ENCODE measurements at places on chromosomes 7 and 10.
A peak's percentile ranks its signal among the peaks of the same experiment; 100 is the strongest.

- H3K4me1 ChIP-seq: no peaks in the 10 kb centered on the region
- DNase-seq: no peak
- no peaks in the 10 kb centered on the region for H3K27me3 ChIP-seq
- no peak overlapping the region for H3K4me3 ChIP-seq
- no peak overlapping the region for H3K27ac ChIP-seq
Observed at GRCh38 chr10:73901261-73901660, 9.7 kb upstream of the PLAU start.

DNA sequence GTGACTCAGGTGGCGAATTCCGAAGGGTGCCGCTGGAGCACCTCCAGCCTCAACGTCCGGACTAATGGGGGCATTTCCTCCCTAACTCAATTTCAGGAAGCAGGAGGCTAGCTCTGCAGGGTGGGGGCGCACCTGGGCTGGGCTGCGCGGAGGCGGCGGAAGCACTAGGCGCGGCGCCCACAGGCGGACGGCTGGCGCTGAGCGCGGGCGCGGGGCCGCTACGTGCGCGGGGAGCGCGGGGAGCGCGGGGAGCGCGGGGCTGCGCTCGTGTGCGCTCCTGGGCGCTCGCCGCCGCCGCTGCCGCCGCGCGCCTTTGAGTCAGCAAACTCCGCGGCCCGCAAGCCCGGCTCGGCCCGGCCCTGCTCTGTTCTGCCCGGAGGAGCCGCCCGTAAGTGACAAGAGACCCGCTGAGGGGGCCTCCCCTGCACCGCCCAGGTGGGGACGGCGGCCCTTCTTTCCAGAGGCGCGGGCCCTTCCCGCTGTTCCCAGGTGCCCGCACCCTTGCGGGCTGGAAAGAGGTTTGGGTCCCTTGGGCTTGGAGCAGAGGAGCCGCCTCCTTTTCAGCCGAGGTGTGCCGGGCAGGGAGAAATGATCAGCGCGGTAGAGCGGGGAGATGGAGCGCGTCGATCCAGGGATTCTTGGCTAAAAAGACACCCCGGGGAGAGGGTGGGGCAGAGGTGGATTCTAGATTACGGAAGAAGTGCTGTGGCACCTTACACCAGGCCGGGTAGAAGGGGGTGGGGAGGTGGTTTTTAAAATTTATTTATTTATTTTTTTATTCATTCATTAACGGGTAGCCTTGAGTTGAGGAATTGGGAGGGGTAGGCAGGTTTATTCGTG lies at the start of gene SNX10:
Gene SNX10, plus strand, starts transcription at position 164 of the 840 bp plus-strand sequence. CDS start 54,581 bp downstream, outside the sequence.
- DNase-seq: peak; percentile 62
- no peaks in the 10 kb centered on the region for H3K36me3 ChIP-seq
- H3K27me3 ChIP-seq: no peaks in the 10 kb centered on the region
- peak within 1 kb of the TSS; percentile 72 for H3K4me3 ChIP-seq

- H3K27me3 ChIP-seq: no peaks in the 10 kb centered on the region
- H3K36me3 ChIP-seq: no peaks in the 10 kb centered on the region
- H3K4me1 ChIP-seq: no peaks in the 10 kb centered on the region
- no peak for DNase-seq
- H3K27ac ChIP-seq: no peak overlapping the region
Observed at GRCh38 chr10:122571892-122572291, 11.3 kb downstream of the DMBT1 start.

- no peaks in the 10 kb centered on the region for H3K4me1 ChIP-seq
- no peak overlapping the region for H3K4me3 ChIP-seq
- DNase-seq: no peak
- H3K27ac ChIP-seq: no peak overlapping the region
Observed at GRCh38 chr7:152893801-152894294, 134.3 kb downstream of the ACTR3B start.

- no peak for DNase-seq
- no peaks in the 10 kb centered on the region for H3K4me1 ChIP-seq
- no peak overlapping the region for H3K4me3 ChIP-seq
- no peak overlapping the region for H3K27ac ChIP-seq
- no peaks in the 10 kb centered on the region for H3K27me3 ChIP-seq
Observed at GRCh38 chr7:135359615-135360014, 126.0 kb downstream of the STRA8 start.

GRCh38 chr10:84478151-84478550 lies 149.8 kb downstream of the CCSER2 start:
- no peak for DNase-seq
- H3K4me1 ChIP-seq: no peaks in the 10 kb centered on the region
- H3K36me3 ChIP-seq: no peaks in the 10 kb centered on the region
- H3K27ac ChIP-seq: no peak overlapping the region

DNA sequence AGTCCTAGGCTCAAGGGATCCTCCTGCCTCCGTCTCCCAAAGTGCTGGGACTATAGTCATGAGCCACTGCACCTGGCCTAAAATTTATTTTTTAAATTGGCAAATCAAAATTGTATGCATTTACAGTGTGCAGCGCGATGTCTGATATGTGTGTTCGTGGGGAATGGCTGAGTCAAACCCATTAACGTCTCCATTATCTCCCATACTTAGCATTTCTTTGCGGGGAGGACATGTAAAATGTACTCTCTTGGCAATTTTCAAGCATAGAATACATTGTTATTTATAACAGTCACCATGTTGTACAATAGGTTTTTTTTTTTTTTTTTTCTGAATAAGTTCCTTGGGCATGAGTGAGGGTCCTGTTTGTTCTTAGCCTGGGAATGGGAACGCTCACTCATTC lies 3.8 kb downstream of the TMEM184A start:
- no peak overlapping the region for H3K27ac ChIP-seq
- no peak overlapping the region for H3K4me3 ChIP-seq
- peaks cover 11% of the 10 kb centered on the region for H3K4me1 ChIP-seq
- DNase-seq: no peak
- no peaks in the 10 kb centered on the region for H3K36me3 ChIP-seq

DNA sequence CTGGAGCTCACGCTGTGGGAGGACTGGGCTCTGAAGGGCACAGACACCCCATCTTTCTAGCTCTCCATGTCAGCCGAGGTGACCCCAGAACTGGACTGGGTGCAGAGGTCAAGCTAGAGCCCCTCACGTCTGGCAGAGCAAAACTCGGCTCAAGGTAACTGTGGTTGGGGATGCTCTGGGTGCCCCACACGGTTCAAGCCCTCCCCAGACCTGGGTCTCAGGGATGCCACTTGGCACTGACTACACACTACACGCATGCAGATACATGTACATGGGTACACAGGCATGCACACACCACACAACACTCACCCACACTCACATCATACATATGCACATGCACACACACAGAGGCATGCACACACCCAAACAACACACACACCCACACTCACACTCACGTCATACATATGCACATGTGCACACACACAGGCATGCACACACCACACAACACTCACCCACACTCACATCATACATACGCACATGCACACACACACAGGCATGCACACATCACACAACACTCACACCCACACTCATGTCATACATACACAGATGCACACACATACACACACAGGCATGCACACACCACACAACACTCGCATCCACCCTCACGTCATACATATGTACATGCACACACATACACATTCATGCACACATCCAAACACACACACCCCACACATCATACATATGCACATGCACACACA lies 219.3 kb downstream of the DNAJB6 start:
- no peaks in the 10 kb centered on the region for H3K4me1 ChIP-seq
- peaks cover 87% of the 10 kb centered on the region for H3K27me3 ChIP-seq
- DNase-seq: no peak
- no peak overlapping the region for H3K4me3 ChIP-seq
- H3K36me3 ChIP-seq: no peaks in the 10 kb centered on the region

- H3K27ac ChIP-seq: no peak overlapping the region
- H3K27me3 ChIP-seq: no peaks in the 10 kb centered on the region
- no peaks in the 10 kb centered on the region for H3K36me3 ChIP-seq
- H3K4me3 ChIP-seq: no peak overlapping the region
Observed at GRCh38 chr7:71144963-71145362, 13.0 kb downstream of the GALNT17 start.

DNA sequence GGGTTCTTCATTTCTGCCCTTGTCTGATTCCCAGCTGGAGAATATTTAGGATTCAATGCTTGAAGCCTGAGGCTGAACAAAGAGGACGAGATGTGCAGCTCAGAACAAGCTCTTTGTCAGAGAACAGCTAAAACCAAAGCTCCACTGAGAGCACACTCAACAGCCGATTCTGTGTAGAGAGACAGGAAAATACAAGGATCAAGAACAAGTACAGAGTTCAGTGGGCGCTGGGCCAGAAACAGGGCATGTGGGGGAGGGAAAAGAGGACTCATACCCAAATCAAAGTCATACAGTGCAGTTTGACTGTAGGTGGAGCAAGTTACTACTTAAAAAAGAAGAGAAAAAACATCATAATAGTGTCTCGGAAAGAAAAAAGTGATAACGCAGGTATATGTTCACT lies at the start of gene AGMO:
Gene AGMO, minus strand, starts transcription at position 181 of the 400 bp plus-strand sequence.
- H3K36me3 ChIP-seq: no peaks in the 10 kb centered on the region
- no peak for DNase-seq
- H3K27me3 ChIP-seq: no peaks in the 10 kb centered on the region
- no peaks in the 10 kb centered on the region for H3K4me1 ChIP-seq
- H3K4me3 ChIP-seq: no peak within 1 kb of the TSS

- H3K4me1 ChIP-seq: no peaks in the 10 kb centered on the region
- no peak for DNase-seq
- no peak overlapping the region for H3K4me3 ChIP-seq
- H3K27me3 ChIP-seq: no peaks in the 10 kb centered on the region
- H3K36me3 ChIP-seq: no peaks in the 10 kb centered on the region
Observed at GRCh38 chr10:113108948-113109347, 158.9 kb downstream of the TCF7L2 start.

DNA sequence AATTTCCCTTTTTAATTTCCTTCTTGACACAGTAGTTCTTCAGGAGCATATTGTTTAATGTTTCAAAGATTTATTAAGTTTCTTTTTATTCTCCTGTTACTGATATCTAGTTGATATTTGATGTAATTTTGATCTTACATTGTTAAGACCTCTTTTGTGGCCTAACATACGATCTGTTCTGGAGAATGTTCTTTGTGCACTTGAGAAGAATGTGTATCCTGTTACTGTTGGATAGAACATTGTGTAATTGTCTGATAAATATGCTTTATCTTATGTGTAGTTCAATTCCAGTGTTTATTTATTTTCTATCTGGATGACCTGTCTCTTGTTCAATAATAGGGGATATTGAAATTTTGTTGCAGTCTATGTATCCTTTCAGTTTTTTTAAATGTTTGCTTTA lies 106.7 kb downstream of the ITGB1 start:
- no peaks in the 10 kb centered on the region for H3K27me3 ChIP-seq
- no peaks in the 10 kb centered on the region for H3K36me3 ChIP-seq
- no peak overlapping the region for H3K27ac ChIP-seq
- no peak overlapping the region for H3K4me3 ChIP-seq
- H3K4me1 ChIP-seq: 0 out of 2 replicates have a peak, but pooled peaks cover 4% of the 10 kb centered on the region

DNA sequence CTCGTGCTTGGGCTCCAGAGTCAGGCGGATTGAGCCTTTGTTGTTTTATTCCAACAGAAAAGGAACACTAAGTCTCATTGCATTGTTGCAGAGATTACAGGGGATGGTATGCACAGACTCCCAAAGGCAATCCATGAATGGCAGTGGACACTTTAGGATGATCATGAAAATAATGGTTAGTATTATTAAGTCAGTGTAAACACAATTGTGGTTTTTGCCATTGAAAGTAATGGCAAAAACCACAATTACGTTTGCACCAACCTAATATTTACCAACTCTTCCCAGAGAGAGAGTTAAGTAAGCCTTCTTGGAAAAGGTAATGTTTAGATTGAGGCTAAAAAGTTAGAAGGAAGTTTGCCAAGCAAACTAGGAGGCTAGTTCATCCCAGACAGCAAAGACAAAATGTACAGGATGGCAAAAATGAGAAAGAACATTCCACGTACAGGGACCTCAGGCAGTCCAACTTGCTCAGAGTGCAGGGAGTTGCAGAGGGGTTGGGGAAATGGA lies 72.9 kb upstream of the AMPH start:
- H3K4me1 ChIP-seq: no peaks in the 10 kb centered on the region
- no peak for DNase-seq
- no peak overlapping the region for H3K4me3 ChIP-seq
- H3K27ac ChIP-seq: no peak overlapping the region
- no peaks in the 10 kb centered on the region for H3K27me3 ChIP-seq
- no peaks in the 10 kb centered on the region for H3K36me3 ChIP-seq

GRCh38 chr7:28126410-28127041 lies 54.1 kb downstream of the JAZF1 start:
- no peak overlapping the region for H3K27ac ChIP-seq
- H3K36me3 ChIP-seq: no peaks in the 10 kb centered on the region
- H3K27me3 ChIP-seq: no peaks in the 10 kb centered on the region
- no peak for DNase-seq

- H3K27ac ChIP-seq: no peak overlapping the region
- no peak for DNase-seq
- no peaks in the 10 kb centered on the region for H3K4me1 ChIP-seq
- H3K4me3 ChIP-seq: no peak overlapping the region
- H3K36me3 ChIP-seq: no peaks in the 10 kb centered on the region
Observed at GRCh38 chr10:71613261-71613777, 106.3 kb downstream of the C10orf105 start.

GRCh38 chr7:110484356-110484755 lies 606.6 kb upstream of the LRRN3 start:
- no peaks in the 10 kb centered on the region for H3K36me3 ChIP-seq
- no peak for DNase-seq
- no peak overlapping the region for H3K27ac ChIP-seq
- no peaks in the 10 kb centered on the region for H3K27me3 ChIP-seq
- no peak overlapping the region for H3K4me3 ChIP-seq

DNA sequence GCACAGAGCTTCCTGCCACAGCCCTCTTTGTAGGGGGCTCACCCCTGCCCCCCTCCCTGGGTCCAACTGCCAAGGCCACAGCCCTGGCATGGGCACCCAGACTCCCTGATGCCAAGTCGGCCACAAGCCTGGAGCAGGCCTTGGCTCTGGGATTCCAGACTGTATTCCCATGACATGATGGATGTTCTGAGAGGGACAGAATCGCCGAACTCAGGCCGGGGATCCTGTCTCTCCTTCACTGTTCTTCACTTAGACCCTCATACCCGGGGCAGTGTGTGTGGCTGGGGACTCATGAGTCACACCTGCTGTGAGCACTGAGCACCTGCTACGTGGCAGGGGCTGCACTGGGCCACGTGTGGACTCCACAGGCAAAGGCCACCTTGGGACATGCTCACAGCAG lies 7.9 kb downstream of the CALML5 start:
- H3K4me3 ChIP-seq: no peak overlapping the region
- no peaks in the 10 kb centered on the region for H3K36me3 ChIP-seq
- H3K27me3 ChIP-seq: no peaks in the 10 kb centered on the region
- H3K4me1 ChIP-seq: no peaks in the 10 kb centered on the region

DNA sequence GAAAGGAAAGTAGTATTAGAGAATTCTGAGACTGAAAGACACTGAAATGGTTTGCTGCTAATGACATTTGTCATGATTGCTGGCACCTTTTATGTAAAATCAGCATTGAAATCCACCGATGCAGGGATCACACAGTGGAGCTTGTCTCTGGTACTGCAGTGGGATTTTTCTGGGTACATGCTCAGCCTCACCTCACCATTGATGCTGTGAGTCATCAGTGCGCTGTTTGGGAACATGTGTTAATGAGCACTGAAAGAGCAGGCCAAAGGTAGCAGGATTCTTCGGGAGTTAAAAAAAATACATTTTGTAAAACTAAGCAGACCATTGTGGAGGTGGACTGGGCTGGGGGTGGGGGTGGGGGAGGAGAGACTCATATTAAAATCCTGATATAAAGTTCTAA lies 174.9 kb downstream of the CREB5 start:
- no peaks in the 10 kb centered on the region for H3K4me1 ChIP-seq
- no peak overlapping the region for H3K4me3 ChIP-seq

- H3K4me1 ChIP-seq: peaks cover 14% of the 10 kb centered on the region
- no peak overlapping the region for H3K4me3 ChIP-seq
- no peaks in the 10 kb centered on the region for H3K27me3 ChIP-seq
- no peak for DNase-seq
Observed at GRCh38 chr10:101484175-101484745, 103.8 kb downstream of the POLL start.

- no peaks in the 10 kb centered on the region for H3K4me1 ChIP-seq
- H3K4me3 ChIP-seq: no peak overlapping the region
- H3K27ac ChIP-seq: no peak overlapping the region
- H3K36me3 ChIP-seq: no peaks in the 10 kb centered on the region
- no peak for DNase-seq
Observed at GRCh38 chr7:33601884-33602283, 303.5 kb upstream of the BMPER start.
